SW480 (cell line): ENCODE measurements at places on chromosomes 4 and X.

- peak; percentile 35 for DNase-seq
Observed at GRCh38 chr4:74038425-74039314, at the start of gene CXCL3. Gene CXCL3 (minus strand): TSS chr4:74038689. CDS start chr4:74038611, 78 bp downstream.

DNA sequence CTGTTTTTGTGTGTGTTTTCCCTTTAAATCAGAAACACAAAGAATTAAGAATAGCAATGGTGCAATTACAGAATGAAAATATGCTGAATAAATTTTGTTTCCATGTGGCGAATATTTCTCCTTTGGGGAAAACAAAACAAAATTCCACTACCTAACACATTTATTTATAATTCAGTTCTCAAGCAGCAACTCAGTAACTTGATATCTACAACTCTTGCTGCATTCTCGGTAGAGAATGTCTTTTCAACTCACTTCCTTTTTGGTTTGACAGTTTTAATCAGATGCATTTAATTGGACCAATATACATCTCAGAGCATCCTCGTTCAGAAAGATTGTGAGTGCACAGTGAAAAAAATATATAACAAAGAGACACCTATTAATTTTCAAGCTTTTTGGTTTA is 30.8 kb downstream of the ZNF827 start:
- no peak for DNase-seq

DNA sequence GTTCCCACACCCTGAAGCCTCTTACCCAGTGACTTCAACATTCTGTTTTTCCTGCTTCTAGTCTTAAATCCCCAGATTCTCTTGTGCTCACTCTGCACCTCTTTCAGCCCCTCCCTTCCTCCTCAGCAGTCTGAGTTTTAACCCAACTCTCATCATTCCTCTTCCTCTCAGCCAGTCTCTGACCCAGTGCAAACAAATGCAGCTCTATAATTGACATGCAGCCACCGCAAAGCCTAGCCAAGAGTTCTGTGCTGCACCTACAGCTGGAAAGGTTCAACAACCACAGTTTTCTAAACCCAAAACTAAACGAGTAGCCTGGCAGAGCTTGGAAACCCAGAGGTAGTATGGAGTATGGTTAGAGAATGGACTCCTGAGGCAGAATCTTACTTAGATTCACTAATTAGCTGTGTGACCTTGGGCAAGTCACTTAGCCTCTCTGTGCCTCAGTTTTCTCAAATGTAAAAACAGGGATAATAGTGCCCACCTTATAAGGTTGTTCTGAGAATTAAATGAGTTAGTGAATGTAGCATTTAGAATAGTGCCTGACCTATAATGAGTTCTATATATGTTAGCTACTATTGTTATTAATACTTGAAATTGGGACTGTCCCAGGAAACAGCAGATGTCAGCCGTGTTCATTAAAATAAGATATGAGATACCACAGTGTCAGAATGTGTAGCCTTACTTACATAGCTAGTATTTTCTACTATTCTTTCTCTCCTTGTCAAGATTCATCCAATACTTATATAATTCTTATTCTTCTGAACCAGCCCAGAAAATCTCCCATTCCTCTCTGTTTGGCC is 3.5 kb downstream of the TMEM154 start:
- DNase-seq: no peak

GRCh38 chrX:73863268-73863667 is 300.3 kb downstream of the CHIC1 start:
- no peak for DNase-seq

DNA sequence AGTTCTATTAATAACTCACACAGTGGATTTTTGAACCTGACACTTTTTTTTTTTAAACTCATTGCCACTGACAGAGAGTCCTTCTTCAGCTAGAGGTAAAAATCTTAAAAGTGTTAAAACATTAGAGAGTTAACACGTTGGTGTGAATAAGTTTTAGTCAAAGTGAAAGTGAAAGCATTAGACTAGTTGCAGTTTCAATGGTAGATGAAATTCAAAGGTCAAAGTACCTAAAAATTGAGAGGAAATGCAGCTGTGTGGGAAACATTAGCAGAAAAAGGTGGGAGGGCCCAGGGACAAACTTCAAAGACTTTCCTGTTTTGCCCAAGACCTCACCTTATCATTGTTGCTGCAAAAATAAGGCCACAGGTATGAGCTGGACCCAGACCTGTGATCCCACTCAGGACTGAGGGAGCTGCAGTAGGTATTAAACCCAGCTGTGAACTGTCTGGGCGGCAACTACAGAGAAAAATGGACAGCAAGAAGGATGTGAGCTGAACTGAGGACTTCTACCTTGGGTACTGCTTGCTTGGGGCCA is 17.6 kb upstream of the GABRA4 start:
- DNase-seq: peak; percentile 25

- peak; percentile 32 for DNase-seq
Observed at GRCh38 chr4:121307445-121308327, 73.1 kb downstream of the QRFPR start.

DNA sequence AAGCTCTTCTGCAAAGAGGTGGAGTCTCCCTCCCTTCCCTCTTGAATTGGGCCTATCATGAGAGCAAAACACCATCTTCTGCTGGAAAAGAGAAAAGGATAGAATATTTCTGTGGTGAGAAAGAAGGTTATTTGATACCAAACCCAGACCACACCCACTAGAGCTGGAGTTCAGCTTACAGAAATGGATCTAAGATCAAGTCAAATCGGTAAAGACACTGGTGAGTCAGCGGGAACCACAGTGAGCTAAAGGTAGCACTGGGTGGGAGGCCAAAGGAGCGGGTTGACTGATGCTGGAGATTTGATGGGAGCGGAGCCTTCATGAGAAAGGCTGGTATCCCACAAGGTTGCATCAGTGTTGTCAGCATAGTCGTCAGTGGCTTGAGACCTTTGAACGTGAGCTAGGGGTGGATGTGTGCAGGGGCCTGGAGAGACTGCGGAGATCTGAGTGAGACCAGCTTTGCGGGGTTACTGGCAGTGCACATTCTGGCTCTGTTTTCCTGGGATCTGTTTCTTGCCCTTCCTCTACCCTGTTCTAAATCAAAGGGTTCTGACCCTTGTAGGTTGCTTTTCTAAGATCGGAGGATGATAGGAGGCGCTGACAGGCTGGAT is 106.4 kb upstream of the SCOC start:
- DNase-seq: no peak

DNA sequence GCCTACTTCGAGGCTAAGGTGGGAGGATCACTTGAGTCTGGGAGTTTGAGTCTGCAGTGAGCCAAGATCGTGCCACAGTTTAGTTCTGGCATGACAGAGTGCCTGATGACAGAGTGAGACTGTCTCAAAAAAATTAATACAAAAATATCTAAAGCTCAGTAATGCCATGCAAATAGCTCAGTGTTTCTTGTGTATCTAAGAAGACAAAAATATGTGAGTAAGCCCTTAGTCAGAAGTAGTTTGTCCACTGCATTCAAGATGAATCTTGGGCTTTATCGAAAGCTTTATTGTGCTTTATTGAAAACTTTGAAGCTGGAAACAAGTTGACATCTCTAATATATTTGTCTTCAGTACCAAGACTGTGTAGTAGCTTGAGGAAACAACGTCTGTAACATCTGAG is 115.9 kb downstream of the GPAT3 start:
- DNase-seq: no peak

DNA sequence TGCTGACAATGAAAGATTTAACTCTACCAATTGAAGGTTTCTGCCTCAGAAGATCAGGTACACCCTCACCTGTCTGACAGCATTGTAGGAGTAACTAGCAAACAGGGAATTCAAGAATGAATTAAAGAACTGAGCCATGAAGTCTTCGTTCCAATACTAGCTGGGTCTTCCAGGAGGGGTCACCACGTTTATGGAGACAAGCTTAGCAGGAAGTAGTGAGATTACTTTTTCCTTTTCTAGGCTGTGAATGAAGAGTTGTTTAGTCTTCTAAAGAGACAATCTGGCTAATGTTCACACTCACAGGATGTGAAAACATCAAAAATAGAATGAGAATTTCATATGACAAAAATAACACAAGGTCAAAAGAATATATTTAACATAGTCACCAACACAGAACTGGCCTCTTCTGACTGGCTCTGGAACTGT is 54.9 kb downstream of the REELD1 start:
- no peak for DNase-seq

GRCh38 chrX:39891781-39892180 is 206.0 kb downstream of the BCOR start:
- no peak for DNase-seq

DNA sequence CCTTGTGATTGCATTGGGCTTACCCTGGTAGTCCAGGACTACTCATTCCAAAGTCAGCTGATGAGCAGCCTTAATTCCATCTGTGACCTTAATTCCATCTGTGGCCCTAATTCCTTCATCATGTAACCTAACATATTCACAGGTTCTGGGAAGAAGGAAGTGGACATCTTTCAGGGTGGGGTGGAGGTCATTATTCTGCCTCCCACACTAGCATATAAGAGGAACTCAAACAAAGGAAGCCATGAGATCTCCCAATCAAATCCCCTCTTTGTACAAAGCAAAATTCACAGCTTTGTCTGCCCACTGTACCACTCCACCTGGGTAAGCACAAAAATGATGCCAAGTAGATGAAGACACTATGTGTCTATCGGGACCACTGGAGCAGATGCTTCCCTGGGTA is 87.3 kb downstream of the SLC2A9 start:
- DNase-seq: no peak

- DNase-seq: peak; percentile 64
Observed at GRCh38 chrX:84188320-84188834, 378 bp upstream of the RPS6KA6 start.

- DNase-seq: no peak
Observed at GRCh38 chrX:10429908-10430307, 190.5 kb downstream of the MID1 start.

DNA sequence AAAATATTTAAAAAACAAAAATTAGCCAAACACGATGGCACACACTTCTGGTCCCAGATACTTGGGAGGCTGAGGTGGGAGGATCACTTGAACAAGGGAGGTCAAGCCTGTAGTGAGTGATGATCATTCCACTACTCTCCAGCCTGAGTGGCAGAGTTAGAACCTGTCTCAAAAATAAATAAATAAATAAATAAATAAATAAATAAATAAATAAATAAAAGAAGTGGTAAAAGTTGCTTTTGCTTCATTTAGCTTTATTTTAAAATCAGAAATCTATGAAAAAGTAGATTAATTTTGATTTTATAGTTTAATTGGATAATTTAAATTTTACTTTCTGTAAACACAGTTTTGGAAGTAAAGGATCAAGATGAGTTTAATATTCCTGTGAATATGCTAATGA is 552.9 kb upstream of the PCDH10 start:
- DNase-seq: no peak

- DNase-seq: no peak
Observed at GRCh38 chr4:76182463-76182862, 31.2 kb downstream of the SCARB2 start.

DNA sequence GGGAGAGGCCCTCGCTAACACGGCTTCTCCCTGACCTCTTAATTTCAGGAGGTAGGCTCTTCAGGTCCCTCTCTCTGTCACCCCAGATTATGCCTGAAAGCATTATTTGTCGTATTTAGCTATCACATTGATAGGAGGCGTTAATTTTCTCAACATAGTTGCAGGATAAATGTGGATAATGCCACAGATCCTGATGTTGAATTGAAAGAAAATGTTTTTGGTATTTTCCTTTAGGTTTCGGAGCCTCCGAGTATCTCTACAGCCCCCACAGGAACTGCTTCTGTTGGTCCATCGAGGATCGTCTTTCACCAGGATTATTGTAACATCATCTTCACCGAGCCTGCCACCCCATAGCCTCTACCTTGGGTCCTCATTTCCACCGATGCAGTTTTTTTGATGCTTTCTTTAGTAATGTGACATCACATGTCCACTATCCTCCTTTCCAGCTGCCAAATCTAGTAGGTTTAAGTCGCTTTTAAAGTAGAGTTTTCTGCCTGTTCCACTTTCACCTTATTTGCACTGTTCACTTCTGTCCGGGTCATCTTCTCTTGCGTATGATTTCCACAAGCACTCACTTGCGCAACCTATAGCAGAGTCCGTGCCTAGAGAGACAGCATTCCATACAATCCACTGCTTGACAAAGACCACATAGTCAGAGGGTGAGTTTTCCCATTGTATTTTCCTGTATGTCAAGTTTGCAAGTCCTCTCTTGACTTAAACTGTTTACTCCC is 665 bp downstream of the TIGD2 start:
- peak; percentile 50 for DNase-seq

- DNase-seq: peak; percentile 91
Observed at GRCh38 chrX:81121513-81122363, 80.0 kb downstream of the HMGN5 start.

DNA sequence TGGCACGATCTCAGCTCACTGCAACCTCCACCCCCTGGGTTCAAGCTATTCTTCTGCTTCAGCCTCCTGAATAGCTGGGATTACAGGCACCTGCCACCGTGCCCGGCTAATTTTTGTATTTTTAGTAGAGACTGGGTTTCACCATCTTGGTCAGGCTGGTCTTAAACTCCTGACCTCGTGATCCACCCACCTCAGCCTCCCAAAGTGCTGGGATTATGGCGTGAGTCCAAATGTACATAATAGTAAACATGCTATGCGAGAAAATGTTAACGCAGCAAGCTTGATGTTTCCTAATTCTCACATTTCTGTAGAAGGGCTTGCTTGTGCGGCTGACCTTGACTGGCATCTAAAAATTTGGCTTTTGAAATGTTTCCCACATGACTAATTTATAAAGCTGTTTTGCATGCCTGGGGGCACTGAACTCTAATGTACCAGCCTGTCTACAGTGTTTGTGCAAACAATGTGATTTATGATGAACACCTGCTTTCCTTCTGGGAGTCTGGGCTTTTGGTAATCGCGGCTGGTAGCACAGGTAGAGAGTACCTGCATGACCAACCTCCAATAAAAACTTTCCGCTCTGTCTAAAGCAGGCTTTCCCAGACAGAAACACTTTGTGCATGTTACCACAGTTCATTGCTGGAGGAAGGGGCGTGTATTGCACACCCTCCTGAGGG is 216.8 kb downstream of the IL15 start:
- DNase-seq: peak; percentile 20

DNA sequence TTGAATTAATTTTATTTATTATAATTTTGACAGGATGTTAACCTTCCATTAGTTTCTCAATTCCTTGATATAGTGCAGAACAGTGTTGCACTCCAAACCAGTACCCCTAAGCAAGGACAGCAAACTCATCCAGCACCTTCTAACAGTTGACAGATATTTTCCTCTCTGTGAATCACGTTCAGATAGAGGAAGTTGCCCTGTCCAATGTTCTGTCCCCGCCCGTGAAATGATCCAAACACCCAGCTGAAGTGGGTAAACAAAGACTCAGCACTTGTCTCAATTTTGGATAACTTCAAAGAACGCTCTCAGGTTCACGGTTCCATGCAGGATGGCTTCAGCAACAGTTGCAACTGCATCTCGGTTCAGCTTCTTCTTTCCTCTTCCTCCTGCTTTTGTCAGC is 1240.0 kb upstream of the ADGRL3 start:
- no peak for DNase-seq

DNA sequence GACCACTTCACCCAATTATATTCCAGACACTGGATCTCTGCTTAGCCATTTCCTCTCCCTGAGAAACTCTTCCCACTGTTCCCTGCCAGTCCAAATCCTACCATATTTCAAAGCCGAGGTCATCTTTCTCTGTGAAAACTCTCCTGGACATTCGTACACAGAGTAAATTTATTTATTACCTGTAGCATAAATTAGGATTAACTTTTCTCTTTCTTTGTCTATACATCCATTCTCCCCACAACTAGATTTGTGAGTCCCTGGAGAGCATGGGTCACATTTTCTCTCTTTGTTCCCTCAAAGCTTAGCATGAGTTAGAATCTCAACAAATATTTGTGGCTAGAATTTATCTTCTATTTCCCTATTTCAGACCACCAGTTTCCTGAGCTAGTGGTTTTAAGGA is 27.8 kb upstream of the SMIM10 start:
- DNase-seq: no peak

GRCh38 chrX:148600131-148600530 is 99.7 kb downstream of the AFF2 start:
- no peak for DNase-seq
